Globus pallidus (tissue), 1 donor: ENCODE measurements at places on chromosomes 1 and 21.

DNA sequence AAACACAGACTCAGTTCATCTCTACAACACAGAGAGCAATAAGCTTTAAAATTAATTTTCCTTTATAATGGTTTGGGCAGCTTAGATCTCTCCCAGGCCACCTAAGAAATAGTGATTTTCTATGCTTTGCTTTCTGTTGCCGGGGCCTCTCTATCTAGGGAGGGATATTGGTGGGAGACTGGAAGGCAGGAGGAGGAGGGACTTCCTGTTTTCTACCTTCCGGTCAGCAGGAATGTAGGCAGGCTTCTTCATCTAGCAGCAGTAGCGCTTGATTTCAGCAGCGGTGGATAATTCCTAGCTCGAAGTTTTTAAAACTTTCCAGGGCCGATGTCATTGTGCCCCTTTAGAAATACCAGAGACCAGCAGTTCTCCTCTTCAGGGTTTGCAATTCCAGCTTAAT lies 5.1 kb upstream of the DESI2 start:
- no peak for DNase-seq

DNA sequence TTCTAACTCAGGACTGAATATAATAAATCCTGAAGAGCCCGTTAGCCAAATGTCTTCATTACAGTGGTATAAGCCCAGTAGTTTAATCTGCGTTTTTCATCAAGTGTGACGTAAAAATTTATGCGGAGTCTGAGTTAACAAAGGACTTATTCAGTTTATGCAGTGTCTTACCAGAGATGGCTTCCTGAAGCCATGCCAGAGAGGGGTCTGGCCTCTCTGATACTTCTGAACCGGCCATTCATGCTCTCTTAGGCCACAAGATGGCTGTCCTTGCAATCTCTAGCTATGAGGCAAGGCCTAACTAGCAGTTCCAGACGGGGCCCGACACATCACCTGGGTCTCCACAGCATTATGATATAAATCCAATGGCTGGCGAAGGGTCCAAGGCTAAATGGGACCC lies 101.4 kb downstream of the TEX35 start:
- DNase-seq, result peak; percentile 23

DNA sequence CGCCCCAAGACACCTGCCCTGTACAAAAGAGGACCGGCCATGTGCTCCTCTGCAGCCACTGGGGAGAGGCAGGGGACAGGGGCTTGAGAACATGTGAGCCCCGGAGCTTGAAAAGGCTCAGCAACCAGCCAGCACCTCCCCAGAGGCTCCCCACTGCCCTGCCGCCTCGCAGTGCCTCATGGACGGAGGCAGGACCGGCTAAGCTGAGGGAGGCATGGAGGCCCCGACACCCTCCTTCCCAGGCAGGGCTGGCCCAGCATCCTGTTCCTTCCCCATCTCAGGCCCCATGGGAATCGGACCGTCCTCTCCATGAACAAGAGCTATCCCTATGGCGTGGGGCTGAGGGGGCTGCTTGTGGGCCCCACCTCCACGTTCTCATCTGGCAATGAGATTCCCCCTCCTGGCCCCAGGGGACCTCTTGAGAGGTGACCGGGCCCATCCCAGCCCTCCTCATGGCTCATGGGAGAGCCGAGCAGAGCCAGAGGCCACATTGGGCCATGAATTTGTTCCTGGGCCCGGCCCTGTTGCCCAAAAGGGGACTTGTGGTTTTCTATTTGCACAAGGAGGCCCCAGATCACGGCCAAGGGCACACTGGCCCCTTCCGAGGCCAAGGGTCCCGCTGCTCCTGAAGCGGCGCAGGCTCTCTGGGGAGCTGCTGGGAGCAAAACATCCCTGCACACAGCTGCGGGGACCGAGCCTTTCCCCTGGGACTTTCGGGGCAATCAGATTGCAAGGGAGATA lies 65.2 kb upstream of the ARHGEF16 start:
- DNase-seq, result no peak

DNA sequence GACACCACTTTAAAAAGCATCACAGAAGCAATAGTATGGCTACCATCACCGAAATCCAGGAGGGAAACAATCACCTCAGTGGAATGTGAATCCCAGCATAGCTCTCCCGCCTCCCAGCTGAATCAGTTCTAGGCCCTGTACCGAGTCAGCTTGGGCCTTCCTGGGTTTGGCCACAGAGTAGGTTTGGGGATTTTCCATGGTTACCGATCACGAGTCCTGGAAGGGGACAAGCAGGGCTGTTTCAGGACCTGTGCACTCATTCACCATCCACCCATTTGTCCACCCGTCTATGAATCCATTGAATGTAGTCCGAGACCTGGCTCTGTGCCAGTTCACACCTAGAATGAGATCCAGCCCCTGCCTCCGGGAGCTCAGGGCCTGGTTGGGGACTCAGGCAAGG lies 94.2 kb downstream of the ARHGEF10L start:
- DNase-seq, result no peak

GRCh38 chr1:204314893-204315658 lies 44.7 kb downstream of the PLEKHA6 start:
- no peak for DNase-seq

DNA sequence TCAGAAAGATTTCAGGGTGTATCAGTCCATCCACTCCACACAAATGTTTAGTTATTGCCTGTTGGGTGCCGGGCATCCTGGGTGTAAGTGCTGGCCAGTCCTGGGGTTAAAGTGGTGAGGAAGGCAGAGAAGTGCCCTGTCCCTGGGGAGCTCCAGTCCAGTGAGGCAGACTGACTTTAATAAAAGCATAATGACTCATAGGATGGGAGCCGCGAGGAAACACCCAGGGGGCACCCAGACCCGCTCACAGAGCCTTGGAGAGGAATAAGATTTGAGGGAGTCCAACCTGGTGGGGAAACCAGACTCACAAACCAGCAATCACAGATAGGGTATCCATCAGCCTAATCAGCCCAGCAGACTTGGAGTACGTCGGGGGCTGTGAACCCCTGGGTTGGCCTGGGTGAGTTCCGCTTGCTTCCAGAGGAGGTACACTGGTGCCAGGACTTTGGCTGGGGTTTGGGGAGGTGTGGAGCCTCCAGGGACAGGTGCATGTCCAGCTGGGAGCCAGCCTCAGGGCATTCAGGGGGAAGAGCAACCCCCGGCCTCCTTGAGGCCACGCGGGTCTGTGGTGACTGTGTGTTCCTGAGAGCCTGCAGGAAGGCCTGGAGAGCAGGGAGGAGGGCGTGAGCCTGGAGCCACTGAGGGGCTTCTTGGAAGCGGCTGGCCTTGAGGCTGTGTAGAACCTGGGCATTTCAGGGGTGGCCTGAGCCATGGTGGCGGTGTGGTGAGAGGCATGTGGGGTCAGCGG lies 3.7 kb downstream of the PEAR1 start:
- no peak for DNase-seq

- DNase-seq, result no peak
These were observed 1.3 kb upstream of the NECTIN4 start for GRCh38 chr1:161090617-161091016.

DNA sequence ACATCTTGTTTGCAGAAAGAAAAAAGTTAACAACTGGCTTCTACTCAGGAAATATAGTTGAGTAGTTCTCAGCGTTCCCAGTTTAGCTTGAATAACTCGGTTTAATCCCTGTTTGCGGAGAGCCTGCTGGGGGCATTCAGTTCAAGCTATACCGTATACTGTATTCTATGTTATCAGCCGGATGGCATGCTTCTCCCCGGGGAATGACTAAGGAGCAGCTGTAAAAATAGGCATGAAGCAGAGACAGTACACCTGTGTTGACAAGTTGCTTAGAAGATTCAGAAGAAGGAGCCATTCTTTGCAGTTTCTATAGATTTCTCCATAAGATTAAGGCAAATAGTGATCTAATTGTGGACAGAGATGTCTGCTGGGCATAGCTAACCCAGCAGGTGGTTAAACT lies 267.8 kb upstream of the NCAM2 start:
- DNase-seq, result no peak

DNA sequence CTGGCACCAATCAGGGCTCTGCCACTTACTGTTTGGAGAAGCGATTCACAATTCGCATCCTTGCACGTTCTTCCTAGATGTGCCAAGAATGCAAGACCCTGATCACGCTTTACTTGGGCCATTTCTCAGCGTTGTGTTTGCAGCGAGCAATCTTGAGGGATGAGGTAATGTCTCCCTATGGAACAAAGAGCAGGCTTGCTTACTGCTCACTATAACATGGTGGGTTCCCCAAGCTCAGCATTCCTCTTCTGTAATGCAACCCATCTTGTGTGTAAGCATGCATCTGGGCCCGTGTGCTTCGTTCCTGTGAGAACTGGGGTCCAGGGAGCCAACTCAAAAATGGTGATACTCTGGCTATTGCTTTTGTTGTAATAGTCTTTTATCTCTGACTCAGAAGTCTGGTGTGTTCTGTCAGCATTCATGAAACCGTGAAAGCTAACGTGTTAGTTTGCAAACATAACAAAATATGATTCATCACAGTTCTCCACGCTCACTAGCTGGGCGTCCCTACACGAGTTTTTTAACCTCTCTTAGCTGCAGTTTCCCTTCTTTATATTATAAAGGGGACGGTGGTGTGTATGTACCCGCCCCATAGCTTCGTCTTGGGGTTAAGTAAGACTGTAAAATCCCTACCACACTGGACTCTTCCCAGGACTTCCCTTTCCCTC lies 33.3 kb downstream of the DNTTIP2 start:
- DNase-seq, result peak; percentile 26

DNA sequence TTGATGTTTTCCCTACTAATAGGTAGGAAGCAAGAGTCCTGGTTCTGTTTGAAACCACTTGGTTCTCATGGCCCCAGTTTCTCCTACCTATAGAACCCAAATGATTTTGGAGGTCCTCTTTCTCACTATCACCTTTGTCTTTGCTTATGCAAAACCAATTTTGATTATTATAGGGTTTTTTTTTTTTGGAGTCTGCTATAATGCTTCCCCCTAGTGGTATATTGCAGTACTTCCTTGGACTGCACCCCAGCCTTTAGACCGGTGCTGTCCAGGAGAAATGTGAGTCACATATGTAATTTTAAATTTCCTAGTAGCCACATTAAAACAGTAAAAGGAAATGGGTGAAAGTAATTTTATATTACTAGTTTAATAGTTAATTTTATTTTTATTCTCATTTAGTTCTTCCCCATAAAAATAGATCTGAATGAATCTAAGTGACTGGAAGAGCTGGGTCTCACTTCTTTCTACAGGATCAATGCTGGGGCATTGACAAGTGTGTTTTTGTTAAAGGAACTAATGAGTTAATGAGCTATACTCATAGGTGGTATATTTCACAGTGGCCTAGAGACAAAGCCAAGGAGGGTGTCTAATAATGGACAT lies 10.6 kb downstream of the FCMR start:
- peak; percentile 17 for DNase-seq

- DNase-seq, result peak; percentile 66
These were observed 93.9 kb upstream of the PPM1J start for GRCh38 chr1:112808861-112809684.

DNA sequence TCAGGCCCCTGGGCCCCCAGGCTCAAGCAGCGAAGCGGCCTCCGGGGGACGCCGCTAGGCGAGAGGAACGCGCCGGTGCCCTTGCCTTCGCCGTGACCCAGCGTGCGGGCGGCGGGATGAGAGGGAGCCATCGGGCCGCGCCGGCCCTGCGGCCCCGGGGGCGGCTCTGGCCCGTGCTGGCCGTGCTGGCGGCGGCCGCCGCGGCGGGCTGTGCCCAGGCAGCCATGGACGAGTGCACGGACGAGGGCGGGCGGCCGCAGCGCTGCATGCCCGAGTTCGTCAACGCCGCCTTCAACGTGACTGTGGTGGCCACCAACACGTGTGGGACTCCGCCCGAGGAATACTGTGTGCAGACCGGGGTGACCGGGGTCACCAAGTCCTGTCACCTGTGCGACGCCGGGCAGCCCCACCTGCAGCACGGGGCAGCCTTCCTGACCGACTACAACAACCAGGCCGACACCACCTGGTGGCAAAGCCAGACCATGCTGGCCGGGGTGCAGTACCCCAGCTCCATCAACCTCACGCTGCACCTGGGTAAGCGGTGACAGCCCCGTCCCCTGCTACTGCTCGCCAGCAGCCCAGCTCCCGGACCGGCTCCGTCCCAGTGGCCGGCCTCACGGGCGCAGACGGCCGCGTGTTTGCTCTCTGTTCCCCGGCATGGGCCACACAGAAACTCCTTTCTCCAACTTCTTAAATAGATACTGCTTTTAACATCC lies 539 bp downstream of the LAMC1 start:
- DNase-seq, result no peak

- no peak for DNase-seq
These were observed 415.9 kb downstream of the PLA2G4A start for GRCh38 chr1:187244623-187245022.

DNA sequence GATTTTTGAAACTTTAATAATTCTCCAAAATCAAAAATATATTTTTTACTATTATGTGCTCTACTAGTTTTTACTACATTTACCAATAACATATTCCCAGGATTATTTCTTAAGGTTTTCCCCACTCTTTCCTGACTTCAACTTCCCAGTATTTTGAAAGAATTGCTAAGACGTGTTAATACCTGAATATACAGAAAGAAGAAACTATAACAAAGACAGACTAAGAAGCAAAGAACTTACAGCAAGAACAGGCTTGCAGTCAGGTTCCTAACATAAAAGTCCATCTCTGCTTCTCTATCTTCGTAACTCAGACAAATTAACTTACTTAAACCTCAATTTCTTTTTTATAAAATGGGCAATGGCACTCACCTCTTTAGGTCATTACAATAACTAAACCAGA lies 63.2 kb downstream of the SRSF11 start:
- no peak for DNase-seq

GRCh38 chr1:61642475-61643232 lies 82.3 kb downstream of the TM2D1 start:
- DNase-seq, result no peak
